ENCODE measurements at places on chromosomes 1 and 21. TPM values are rescaled to one million over a fixed set of nuclear protein-coding genes. Genes with fewer than 3 reads are reported as not detected.

Gene PPM1J
- 0.59 TPM for total RNA-seq

Gene KPRP
- total RNA-seq = not detected

Gene SPRR1B
- not detected for total RNA-seq

Gene CELA2A
- total RNA-seq = not detected

Gene OLFML2B
- total RNA-seq = 120 TPM

Gene RNU1-3
- total RNA-seq = 1,620 TPM

Gene LCE1C
- not detected for total RNA-seq

GRCh38 chr1:227403535-227403934, 85.2 kb upstream of the CDC42BPA start:
- no peaks in the 10 kb centered on the region for H3K4me1 ChIP-seq
- H3K36me3 ChIP-seq = peaks cover 7% of the 10 kb centered on the region
- no peak overlapping the region for H3K27ac ChIP-seq
- no peak for DNase-seq
- no peak overlapping the region for H3K4me3 ChIP-seq

DNA sequence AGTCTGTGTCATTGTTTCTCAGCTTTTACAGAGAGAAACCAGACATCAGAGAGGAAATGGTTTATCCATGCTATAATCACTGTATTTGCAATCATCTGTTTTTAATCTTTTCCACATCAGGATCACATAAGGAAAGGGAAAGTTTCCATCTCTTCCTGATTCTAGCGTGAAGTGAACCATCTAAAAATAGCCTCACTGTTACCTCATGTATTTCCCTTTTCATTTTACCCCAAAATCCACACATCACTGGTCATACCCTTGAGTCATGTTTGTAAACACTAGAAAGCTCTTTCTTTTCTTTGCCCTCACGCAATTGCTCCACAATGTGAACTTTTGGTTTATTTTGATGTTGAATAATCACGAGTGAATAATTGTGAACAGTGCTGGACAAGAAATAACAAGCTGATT, 146.0 kb downstream of the PLA2G4A start:
- peaks cover 8% of the 10 kb centered on the region for H3K4me1 ChIP-seq
- no peak for DNase-seq
- no peaks in the 10 kb centered on the region for H3K36me3 ChIP-seq
- H3K27me3 ChIP-seq = peaks cover 4% of the 10 kb centered on the region
- H3K27ac ChIP-seq = peak overlapping the region; percentile 37
- no peak overlapping the region for H3K4me3 ChIP-seq

DNA sequence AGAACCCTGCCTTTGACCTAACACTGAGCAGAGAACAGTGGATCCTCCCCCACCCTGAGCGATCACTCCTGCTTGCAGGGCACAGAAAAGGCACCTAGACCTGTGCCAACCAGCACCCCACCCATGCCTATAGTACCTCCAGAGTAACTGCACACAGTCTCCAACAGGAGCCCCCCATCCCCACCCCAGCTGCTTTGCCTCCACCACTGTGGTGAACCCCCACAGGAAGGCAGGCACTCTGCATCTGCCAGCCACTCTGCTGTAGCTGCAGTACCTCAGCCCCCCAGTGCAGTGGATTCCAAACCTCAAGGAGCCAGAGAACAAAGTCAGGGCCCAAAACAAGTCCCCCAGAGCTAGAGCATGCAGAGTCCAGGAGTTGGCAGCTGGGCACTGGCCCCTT, 10.7 kb downstream of the SPATC1L start:
- peak; percentile 36 for DNase-seq
- H3K27me3 ChIP-seq = no peaks in the 10 kb centered on the region
- H3K36me3 ChIP-seq = peaks cover 20% of the 10 kb centered on the region
- no peak overlapping the region for H3K27ac ChIP-seq

GRCh38 chr1:11286735-11287410, 13.9 kb downstream of the UBIAD1 start:
- DNase-seq = no peak
- H3K4me3 ChIP-seq = no peak overlapping the region
- no peaks in the 10 kb centered on the region for H3K27me3 ChIP-seq
- peaks cover 18% of the 10 kb centered on the region for H3K4me1 ChIP-seq
- peaks cover 9% of the 10 kb centered on the region for H3K36me3 ChIP-seq

GRCh38 chr1:212873518-212873917, 15.4 kb downstream of the FLVCR1 start:
- no peak overlapping the region for H3K4me3 ChIP-seq
- H3K27ac ChIP-seq = no peak overlapping the region
- no peaks in the 10 kb centered on the region for H3K27me3 ChIP-seq
- no peak for DNase-seq

- no peaks in the 10 kb centered on the region for H3K36me3 ChIP-seq
- DNase-seq = no peak
- no peak overlapping the region for H3K4me3 ChIP-seq
- no peak overlapping the region for H3K27ac ChIP-seq
Measured at GRCh38 chr1:100354971-100355394, 2.7 kb downstream of the CDC14A start.

- no peaks in the 10 kb centered on the region for H3K4me1 ChIP-seq
- H3K4me3 ChIP-seq = no peak overlapping the region
- peaks cover 27% of the 10 kb centered on the region for H3K27me3 ChIP-seq
Measured at GRCh38 chr1:19675797-19676196, 11.1 kb downstream of the HTR6 start.

- H3K36me3 ChIP-seq = peaks cover 4% of the 10 kb centered on the region
- no peak overlapping the region for H3K4me3 ChIP-seq
- DNase-seq = no peak
Measured at GRCh38 chr1:200436436-200436835, 26.6 kb upstream of the ZNF281 start.

DNA sequence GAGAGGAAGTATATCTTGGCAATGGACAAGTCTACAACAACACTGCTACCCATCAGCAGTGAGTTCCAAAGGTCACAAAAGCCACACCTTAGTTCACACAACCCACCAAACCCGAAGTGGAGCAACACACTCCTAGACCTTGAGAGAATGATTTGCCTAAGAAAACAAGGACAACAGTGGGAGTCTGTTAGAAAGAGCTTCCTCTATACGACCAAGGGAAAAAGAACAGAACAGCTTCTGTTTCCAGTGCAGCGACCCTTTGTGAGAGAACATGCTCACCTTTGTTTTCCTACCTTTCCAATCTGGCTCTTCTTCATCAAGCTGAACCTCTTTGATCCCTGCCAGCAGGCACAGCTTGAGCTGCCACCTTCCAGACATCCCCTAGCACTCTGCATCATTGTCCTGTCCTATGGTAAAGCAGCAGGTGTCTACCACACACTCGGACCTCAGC, 56.7 kb upstream of the PALMD start:
- no peak overlapping the region for H3K4me3 ChIP-seq
- H3K27me3 ChIP-seq = no peaks in the 10 kb centered on the region
- H3K4me1 ChIP-seq = peaks cover 38% of the 10 kb centered on the region
- H3K36me3 ChIP-seq = no peaks in the 10 kb centered on the region
- no peak for DNase-seq
- H3K27ac ChIP-seq = peak overlapping the region; percentile 61

DNA sequence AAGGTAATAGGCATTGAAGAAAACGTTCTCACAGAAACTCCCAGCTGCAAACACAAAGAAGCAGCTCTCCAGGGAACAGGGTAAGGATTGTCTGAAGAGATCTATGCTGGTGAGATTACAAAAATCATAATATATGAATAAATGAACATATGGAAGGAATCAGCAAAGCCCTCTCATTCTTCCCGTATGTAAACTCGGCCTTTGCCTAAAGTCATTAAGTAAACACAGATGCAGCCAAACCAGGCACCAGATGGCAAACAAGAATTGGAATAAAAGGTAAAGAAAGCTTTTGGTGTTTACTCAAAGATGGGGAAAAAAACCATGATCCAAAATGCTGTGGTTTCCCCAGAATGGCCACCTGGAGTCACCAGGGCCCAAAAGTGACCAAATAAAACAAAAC, 76.6 kb upstream of the HOOK1 start:
- DNase-seq = no peak
- H3K4me3 ChIP-seq = no peak overlapping the region
- peaks cover 30% of the 10 kb centered on the region for H3K4me1 ChIP-seq
- peaks cover 6% of the 10 kb centered on the region for H3K36me3 ChIP-seq
- H3K27ac ChIP-seq = no peak overlapping the region

- H3K27ac ChIP-seq = no peak overlapping the region
- no peak for DNase-seq
- no peak overlapping the region for H3K4me3 ChIP-seq
- H3K4me1 ChIP-seq = no peaks in the 10 kb centered on the region
- H3K36me3 ChIP-seq = no peaks in the 10 kb centered on the region
Measured at GRCh38 chr1:19988267-19989006, 9.0 kb upstream of the PLA2G2A start.

GRCh38 chr1:62070384-62071011, 124.2 kb upstream of the L1TD1 start:
- DNase-seq = no peak
- no peak overlapping the region for H3K27ac ChIP-seq
- H3K36me3 ChIP-seq = peaks cover 2% of the 10 kb centered on the region
- no peak overlapping the region for H3K4me3 ChIP-seq
- H3K4me1 ChIP-seq = peaks cover 8% of the 10 kb centered on the region

All from chondrocyte (in vitro differentiated cells).